Stimulated activated CD8-positive, alpha-beta memory T cell treated with anti-CD3 and anti-CD28 coated beads, Interleukin-4, amount 100 ng/mL, for 1 hour (primary cell): ENCODE measurements at places on chromosomes 3 and 15.

GRCh38 chr3:29486096-29486495 is 205.2 kb downstream of the RBMS3 start:
- DNase-seq = no peak

- DNase-seq = no peak
Measured at GRCh38 chr15:57505056-57505715, 86.5 kb upstream of the MYZAP start.

DNA sequence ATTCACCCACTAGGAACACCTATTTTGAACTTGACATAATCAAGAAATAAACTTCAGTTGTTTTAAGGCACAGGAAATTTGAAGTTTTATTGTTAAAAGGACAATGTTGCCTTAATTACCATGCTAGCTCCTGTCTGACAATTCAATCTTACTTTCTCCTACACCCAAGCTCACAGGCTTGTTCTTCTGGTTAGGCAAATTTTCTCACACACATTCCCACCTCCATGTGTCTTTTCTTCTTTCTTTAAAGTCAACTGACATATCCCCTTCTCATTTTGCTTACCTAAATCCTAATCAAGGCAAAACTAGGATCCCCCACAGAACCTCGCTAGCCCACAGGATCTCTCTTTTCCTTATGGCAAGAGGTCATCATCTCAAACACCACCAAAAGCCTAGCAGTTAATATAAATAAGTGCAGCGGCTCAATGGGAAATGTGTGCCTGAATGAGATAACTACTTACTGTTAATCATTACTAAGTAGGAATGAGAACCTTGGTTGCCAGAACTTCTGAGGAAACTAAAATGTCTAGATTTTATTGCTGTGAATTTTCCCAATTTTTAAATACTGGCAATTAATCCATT is 189.3 kb downstream of the PLCH1 start:
- DNase-seq = no peak

DNA sequence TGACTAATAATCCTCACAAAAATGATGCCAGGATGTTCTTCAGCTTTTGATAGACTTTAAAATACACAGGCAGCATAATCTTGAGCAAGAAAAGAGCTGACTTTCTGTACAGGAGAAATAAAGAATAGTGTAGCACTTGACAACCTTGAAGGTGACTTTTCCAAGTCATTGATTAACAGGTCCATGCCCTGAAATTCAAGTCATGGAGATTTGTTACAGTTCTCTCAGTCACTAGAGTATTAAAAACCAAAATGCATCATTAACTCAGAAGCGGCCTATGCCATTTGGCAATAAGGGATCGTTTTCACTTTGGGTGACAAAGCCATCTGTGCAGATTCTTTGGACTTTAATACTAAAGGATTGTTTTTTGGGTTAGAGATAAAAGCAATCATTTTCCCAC is 692.7 kb upstream of the SGO1 start:
- no peak for DNase-seq

- no peak for DNase-seq
Measured at GRCh38 chr15:98555173-98555515, 93.2 kb upstream of the IGF1R start.

DNA sequence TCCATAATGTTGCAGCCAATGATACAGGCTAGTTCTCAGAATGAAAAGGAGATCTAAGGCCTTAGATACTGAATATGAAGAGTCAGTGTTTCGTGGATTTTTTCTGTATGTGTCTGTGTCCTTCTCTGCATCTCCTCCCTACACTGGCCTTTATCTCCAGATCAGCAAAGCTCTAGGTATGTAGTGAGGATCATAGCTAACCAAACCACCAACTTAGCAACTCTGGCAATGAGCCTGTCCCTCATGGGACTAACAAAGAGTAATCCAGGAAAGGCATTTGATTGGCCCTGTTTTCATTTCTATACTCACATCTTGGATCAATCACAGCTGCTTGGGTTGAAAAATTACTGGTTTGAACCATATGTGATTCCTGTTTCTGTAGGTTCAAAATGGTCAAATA is 18.6 kb upstream of the CNTN3 start:
- no peak for DNase-seq

DNA sequence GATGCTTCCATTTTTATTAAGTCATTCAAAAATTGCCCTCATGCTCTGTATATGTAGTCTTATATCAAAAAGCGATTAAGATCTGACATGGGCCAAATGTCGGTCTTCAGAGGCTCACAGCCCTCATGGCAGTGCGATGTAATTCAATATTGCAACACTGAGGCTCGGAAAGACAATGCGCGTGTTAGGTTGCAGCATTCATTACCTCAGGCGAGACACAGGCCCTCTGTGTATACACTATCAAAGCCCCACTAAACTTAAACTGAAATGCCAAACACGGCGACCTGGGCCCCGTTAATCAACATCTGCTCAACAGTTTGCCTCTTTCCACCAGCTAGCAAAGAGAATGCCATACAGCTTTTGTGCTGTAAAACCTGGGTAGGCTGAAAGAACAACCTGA is 413.4 kb downstream of the ERC2 start:
- no peak for DNase-seq

GRCh38 chr3:159916052-159916451 is 72.6 kb upstream of the IL12A start:
- DNase-seq = no peak

- no peak for DNase-seq
Measured at GRCh38 chr3:195548006-195548405, 4.9 kb upstream of the PPP1R2 start.

GRCh38 chr3:182094321-182094720 is 382.6 kb downstream of the SOX2 start:
- DNase-seq = no peak

DNA sequence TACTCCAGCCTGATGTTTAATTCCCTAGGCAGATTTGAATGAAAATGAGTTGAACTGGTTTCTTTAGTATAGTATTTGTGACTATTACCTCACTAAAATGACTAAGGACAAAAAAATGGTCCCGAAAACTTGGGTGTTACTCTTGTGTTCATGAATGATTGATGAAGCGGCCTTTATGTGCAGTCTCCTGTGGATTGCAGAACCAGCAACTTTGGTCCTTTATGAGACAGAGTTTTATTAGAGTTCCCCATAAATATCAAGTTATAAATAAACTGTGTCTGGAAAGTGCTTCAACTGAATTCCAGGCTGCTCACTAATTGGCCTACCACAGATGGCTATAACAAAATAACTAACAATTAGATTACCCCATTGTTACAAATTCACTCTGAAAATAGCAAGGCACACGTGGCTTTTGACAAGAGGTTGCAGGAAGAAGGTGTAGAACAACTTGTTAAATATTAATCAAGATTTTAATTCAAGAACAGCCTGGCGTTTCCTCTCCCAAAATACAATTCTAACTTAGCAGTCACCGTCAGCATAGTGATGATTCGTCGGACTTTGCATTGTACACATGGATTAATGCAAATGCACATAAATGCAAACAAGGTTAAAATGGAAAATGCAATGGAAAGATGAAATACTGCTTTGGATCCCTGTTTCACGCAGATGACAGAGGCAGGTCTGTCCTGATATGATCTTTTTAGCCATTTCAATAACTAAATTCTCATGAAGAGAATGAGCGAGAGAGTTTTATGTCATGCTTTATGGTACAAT is 567.3 kb upstream of the ZNF717 start:
- DNase-seq = no peak

GRCh38 chr3:72658466-72659100 is 189.7 kb downstream of the SHQ1 start:
- DNase-seq = no peak

GRCh38 chr3:5579139-5579602 is 391.7 kb downstream of the EDEM1 start:
- DNase-seq = no peak

GRCh38 chr15:29596266-29596665 is 226.0 kb downstream of the TJP1 start:
- no peak for DNase-seq

DNA sequence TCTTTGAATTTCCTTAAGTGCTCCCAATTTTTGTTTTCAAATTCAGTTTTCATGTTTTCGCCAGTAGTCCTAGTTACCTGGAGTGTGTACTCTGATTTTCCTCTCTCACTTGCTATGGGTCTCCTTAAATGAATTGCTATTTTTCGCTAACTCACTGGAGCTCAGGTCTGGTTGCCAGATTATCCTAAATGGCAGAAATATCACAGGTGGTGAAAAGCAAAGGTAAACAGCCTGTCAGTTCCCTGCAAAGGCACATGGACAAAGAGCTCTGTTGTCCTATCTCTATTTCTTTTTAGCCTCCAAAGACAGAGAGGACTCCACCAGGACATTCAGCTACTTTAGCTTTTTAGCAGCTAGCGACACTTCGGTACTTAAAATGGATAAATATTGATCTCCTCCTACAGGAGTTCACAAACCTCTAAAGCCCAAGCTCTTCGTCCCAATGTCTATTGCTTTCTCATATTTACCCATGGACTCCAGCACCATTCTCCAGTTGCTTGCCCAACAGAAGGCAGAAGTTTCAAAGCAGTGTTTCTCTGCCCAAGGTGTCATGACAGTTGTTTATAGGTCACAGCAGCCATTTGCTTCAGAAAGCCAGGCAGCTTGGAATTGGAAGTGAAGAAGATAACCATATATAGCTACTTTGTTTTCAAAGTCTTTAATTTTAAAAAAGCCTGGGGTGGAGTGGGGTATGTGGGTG is 12.3 kb downstream of the ZBTB20 start:
- no peak for DNase-seq

DNA sequence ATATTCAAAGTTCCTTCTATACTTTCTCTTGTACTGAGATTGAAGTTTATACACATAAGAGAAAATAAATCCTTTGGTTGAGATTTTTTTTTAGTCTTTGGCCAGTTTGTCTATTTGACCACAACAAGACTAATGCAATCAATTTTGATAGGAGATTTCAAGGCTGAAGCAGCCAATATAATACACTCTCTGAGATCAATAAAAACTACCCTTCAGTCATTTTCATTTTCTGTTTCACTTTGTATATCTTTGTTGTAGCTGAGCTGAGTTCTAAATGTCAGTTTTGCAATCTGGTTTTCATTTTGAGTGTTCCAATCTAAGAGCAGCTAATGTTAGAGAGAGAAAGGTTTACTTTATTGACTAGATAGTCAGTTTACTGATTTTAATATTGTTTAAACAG is 623.8 kb upstream of the ROBO1 start:
- no peak for DNase-seq

GRCh38 chr3:135301670-135302069 is 506.6 kb downstream of the EPHB1 start:
- no peak for DNase-seq

DNA sequence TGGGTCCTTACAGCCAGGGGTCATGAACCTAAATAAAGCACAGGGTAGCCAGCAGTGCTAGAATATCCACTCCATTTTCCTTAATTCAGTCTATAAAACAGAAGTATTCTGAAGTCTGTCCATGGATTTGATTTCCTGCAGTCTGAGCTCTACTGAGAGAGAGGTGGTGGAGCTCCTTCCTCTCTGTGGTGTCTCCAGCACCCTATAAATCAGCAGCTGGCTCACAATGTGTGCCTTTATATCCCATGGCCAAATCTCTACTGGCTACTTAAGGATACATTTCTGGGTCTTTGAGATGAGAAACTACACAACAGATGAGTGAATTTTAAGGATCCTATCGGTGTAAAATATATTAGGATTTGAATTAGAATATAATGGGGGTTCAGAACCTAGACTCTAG is 339.9 kb upstream of the RBMS3 start:
- DNase-seq = no peak

DNA sequence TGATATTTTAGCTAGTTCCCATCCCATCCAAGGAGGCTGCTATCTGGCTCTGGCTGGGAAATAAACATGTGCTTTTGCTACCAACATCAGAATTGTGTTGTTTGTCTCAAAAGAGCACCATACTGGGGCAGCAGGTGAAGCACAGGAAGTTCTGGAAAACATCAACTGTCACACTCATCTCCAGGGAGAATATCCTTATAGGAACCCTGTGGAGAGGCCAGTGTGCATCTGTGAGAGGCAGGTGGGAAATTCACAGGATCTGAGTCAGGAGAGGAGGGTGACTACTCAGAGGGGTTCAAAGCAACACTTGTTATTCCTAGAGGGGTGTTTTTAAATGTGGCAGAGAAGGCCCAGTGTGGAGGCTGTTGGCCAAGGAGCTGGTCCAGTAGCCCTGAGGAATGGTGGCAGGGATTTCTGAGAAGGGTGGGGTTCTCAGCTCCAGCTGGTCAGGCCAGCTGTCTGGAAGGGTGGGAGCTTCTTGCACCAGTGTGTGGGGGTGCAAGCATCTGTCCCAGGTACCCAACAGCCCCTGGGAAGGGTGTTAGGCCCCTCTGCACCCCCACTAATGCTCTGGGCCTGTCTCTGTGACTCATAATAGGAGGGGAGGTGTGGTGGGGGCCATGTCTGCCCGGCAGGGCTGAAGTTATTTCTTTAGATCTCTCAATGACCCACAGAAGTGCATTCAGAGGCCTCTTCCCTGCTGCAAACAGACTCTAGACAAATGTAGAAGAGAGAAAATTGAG is 28.7 kb downstream of the RPSA start:
- no peak for DNase-seq

- no peak for DNase-seq
Measured at GRCh38 chr3:143078883-143079282, 40.7 kb upstream of the CHST2 start.

DNA sequence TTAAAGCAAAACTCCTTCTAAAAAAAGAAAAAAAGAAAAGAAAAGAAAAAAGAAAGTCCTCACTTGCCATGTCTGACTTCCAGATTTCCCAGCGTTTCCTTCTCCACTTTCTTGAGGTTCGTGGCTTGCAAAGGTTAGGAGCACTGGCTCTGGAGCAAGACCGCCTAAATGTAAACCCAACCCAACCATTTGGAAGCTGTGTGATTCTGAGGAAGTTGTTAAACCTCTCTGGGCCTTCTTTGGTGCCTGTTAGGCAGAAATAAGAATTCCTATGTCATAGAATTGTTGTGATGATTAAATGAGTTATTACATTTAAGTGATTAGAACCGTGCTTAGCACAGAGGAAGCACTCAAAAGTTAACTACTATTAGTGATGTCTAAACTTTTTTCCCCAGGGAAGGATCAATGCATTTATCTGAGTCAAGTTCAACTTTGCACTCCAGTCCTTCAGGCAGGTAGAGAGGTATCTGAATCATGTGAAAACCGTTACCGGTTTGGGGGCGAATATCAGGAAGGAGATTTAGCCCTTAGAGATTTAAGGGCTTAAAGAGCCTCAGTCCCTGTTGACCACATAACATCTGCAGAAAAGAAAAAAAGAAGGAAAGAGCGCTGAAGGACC is 78.3 kb upstream of the HES1 start:
- DNase-seq = no peak

DNA sequence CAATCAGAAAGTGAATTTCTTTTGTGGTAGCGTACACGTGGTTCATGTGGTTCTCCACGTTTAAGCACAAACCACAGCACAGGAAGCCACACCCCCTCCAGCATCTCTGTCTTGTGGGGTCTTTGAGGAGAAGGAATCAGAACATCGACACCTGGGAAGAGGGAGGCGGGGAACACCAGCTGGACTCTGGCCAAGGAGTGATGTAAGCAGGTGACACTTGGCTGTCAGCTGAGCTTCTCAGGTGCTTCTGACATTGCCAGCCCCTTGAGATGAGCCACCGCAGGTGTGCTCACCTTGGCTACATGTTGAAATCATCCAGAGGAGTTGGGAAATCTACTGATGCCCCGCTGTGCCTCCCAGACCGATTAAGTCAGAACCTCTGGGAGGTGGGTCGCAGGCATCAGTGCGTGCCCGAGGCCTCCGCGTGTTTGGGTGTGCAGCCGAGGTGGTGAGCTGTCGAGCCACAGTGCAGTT is 85.0 kb downstream of the FAM81A start:
- no peak for DNase-seq
